ENCODE measurements at places on chromosomes 4 and X. TPM values are rescaled to one million over a fixed set of nuclear protein-coding genes. Genes with fewer than 3 reads are reported as not detected.

GRCh38 chrX:95076449-95076848, 1402.4 kb downstream of the FAM133A start:
- DNase-seq: no peak

DNA sequence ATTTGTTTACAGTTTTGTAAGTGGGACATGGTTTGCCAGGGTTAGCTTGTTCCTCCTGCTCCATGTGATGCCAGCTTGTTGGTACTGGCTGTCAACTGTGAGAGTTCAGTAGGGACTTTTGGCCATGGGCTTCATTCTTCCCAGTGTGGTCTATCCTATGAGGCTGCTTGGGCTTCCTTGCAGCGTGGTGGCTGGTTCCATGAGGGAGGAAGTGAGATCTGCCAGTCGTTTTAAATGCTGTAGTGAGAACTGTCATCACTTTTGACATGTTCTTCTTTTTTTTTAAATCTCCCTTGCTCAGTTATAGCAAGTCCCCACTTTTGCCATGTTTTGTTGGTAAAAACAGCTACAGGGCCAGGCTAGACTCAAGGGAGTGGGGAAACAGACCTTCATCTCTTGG, 15.9 kb downstream of the NSD2 start:
- DNase-seq: no peak

- DNase-seq: no peak
Measured at GRCh38 chrX:79645749-79646148, 278.6 kb upstream of the ITM2A start.

GRCh38 chrX:147945286-147945685, 33.6 kb downstream of the FMR1 start:
- no peak for DNase-seq

DNA sequence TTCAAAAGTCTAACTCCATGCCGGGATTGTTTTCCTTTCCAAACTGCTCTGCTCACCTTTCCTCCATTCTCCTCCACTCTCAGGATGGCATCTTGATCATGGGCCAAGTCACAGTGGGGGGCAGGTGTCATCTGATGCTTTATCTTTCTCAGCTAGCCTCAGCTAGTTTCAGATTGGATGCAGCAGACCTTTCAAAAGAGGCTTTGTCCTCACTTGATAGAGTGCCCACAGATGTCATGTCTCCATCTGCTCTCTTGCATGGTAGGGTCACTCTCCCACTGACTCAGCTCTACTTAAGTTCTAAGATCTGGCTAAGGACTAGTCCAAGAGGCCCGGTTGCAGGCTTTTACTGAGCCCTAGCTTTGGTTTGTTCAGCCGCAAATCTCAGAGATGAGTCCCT, 341.8 kb upstream of the GALNT7 start:
- DNase-seq: no peak

DNA sequence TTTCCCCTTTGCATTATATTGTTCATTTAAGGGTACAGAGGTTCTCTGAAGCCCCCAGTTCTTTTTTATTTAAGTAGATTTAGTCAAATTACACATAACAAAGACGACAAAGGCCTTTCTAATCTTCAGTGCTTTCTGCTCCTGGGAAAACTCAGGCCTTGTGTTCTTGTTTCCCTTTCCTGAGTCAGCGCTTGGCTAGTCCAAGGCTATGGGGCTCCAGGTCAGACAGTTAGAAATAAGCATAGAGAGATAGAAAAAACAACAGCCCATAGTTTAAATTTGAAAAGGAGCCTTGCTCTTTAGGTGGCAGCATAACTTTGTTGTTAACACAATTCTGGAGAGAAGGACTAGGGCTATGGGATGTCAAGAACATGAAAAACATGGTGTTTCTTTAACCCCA, 97.3 kb downstream of the PPP1R2C start:
- no peak for DNase-seq

GRCh38 chrX:38675856-38676255, 114.5 kb downstream of the TSPAN7 start:
- no peak for DNase-seq

DNA sequence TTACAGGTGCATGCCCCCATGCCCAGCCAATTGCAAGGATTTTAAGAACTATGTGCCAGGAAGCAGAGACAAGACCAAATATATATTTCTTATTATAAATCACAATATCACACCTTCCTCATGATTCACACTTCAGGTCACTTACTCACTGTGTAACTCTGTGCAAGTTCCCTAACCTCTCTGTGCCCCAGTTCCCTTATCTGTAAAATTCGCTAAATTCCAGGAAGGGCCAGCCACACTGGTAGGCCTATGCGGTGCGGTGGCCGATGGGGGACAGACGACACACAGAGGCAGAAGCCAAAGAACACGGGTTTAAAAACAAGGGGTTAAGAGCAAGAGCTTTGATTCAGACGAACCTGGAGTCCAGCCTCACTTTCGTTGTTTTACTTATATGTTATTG, 2.8 kb downstream of the TRIM2 start:
- no peak for DNase-seq

GRCh38 chr4:95798727-95799126, 41.2 kb upstream of the PDHA2 start:
- no peak for DNase-seq

- no peak for DNase-seq
Measured at GRCh38 chrX:11564546-11564945, 101.2 kb downstream of the ARHGAP6 start.

GRCh38 chr4:3797831-3798790, 31.9 kb downstream of the ADRA2C start:
- no peak for DNase-seq

DNA sequence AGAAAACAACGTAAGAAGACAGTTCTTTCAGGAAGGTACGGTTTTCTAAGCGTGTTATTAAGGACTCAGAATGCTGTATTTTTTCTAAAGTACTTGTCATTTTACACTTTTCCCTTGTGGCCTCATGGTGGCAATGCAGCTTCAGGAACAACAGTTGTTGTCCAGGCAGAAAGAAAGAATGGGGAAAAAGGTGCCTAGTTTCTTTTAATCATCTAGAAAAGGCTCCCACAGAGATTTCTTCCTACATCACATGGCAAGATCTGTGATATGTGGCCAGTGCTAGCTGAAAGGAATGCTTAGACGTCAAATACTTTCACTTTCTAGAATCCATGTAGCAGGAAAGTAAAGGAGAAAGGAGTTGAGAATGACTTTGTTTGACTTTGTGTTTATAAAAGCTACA, 49.0 kb upstream of the TRAM1L1 start:
- no peak for DNase-seq

DNA sequence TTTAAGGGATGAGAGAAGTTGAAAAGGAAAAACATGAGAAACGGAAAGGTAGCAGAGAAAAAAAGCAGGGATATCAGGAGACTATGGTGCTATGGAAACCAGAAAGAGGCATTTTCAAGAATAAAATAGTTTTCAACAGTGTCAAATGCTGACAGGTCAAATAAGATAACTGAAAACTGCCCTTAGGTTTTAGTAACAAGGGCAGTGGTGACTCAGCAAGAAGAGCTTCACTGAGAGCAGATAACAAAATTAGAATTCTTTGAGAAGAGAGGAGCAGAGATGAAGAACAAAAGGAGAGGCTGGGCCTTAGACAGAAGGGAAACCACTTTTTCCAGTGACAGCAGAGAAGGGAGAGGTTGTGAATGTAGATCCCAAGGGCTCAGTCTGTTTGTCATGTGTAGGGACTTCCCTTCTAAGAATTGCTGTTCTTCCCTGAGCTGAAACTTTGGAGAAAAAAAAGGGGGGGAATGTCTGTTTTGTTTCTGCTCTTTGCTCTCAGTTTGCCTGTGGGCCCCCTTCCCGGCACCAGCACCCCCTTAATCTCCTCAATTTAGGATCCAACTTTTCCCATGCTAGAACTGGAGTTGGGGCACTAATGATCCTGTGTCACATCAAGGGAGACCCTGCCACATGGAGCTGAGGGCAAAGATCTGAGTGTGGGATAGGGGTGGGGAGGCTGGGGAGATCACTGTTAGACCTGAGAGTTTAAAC, 26.8 kb upstream of the MAGEA10 start:
- DNase-seq: no peak

DNA sequence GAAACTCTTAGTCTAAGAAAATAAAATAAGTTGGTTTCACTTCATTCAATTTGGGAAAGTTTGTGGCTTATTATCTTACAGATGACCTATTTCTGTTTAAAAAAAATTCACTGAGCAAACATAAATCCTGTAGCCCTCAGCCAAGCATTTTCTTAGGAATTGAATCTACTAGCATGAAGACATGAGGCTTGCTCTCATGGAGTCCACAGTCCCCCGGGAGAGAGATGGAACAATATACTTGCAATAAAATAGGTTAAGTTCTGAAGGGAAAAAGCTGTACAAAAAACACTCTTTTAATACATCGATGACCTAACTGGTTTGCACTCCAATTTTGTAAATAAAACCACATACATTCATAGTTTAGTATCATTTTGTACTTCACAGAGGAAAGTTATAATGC, 642.6 kb upstream of the FAM241A start:
- DNase-seq: no peak

DNA sequence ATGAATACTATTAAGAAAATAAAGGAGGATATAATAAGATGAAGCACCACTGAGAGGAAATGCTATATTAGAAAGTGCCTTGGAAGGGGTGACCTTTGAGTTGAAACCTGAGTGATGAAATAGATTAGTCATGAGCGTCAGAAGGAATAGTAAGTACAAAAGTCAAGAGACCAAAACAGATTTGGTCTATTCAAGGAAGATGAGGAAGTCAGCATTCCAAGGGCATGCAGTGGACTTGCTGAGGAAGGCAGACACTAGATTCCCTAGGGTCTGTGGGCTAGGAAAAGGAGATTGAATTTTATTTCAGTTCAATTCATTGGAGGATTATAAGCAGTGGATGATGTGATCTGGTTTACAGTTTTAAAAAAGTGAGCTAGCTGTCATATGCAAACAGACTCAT, 73.0 kb upstream of the WDFY3 start:
- no peak for DNase-seq

DNA sequence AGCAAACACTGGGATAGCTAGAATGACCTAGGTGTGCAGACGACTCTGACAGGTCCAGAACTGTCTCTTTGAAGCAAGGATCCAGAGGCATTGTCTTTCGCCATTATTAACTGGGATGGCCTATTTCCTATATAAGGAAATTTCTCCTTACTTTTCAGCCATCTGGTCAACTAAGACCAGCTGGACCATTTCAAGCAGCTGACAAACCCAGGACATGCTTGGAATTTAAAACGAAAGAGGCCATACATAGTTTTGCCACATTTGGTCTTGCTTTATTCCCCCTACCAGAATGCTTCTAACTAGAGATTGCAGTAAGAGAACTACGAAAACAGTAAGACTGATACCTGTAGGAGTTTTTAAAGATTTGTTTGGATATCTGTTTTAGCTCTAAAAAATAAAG, 87.0 kb downstream of the GLRA2 start:
- DNase-seq: no peak

- DNase-seq: no peak
Measured at GRCh38 chrX:51437521-51437920, 58.9 kb downstream of the NUDT11 start.

DNA sequence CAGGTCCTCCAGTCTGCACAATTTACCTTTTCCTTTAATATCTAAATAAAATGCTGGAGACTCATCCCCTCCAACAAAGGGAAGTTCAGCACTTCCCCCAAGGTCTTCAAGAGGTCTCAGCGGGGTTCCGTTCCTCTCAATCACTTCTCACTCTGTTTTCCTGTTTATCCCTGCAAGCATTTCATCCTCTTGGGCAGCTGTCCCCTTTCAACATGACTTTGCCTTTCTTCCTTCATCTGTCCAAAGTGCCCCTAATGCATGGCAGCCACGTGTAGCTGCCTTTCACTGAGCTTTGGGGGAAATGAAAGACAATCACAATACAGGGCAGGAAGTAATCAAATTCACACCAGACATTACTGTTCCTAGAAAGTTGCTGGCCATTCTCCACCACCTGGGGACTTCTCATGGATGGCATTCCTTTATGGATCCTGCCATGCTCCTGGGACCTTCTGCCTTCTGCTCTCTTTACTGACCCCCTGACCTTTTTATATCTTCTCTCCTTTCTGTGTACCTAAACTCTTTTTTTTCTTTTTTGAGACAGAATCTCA, 79.7 kb upstream of the USP9X start:
- DNase-seq: no peak

DNA sequence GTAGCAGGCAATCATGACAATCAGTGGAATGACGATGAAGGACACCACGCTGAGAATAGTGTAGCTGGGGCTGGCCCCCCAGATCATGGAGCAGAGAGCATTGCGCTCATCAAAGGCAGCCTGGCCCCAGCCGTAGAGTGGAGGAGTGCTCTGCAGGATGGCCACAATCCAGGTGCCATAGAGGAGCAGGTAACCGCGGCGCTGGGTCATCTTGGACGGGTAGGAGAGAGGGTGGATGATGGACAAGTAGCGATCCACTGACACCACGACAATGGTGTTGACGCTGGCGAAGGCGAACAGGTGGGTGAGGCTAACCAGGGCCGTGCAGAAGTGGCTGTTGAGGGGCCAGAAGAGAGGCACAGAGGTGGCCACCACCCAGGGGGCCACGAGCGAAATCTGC, 2.8 kb downstream of the GPR101 start:
- DNase-seq: no peak

DNA sequence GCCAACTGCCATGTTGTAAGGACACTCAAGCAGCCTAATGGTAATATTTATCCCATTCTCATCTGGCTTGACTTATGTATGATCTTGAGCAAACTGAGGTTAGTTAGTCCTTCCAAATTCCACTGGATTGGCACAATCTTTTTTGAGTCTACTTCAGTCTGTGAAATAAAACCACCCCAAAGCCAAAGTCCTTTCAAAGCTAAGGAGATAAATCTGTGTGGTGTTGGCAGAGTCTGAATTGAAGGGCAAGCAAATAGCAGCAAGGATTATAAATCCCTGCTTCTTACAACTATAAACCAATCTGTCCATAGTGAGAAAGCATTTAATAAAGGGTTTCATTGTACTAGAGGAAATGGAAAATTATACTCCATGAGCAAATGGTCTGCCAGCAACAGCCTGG, 233.9 kb upstream of the GLRA2 start:
- DNase-seq: no peak

DNA sequence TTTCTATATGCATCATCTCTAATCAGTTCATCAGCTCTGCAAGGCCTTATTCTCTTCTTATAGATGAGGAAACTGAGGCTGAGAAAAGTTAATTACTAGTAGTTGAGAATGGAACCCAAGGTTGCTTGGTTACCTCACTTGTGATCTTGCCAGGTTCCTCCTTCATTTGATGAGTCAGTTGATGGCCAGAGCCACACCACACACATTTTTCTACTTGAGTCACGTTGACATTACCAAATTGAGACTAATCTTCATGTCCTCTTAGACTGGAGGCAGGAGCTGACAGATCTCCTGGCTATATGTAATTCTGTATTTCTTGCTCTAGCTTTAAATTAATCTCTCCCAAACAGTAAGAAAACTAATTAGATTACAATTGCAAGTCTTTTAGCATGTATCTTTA, 428.4 kb downstream of the AFF2 start:
- DNase-seq: no peak

- no peak for DNase-seq
Measured at GRCh38 chr4:120844528-120844921, 78.0 kb downstream of the PRDM5 start.

Gene COL25A1
- total RNA-seq: 6.2 TPM

Gene CXCL13
- not detected for total RNA-seq

Gene OTUD5
- total RNA-seq: 50.5 TPM

Gene JAKMIP1
- 0.76 TPM for total RNA-seq

Gene RXFP1
- total RNA-seq: not detected

Gene FMR1NB
- not detected for total RNA-seq

Gene KCTD8
- total RNA-seq: 0.45 TPM

Gene MAGEB17
- total RNA-seq: not detected

Gene TMSB15A
- not detected for total RNA-seq

Gene SPINK2
- not detected for total RNA-seq

Gene POU3F4
- not detected for total RNA-seq

Gene EXOC1L
- not detected for total RNA-seq

Gene TCEAL7
- 15.1 TPM for total RNA-seq
